ENCODE measurements at places on chromosomes 6 and 20.

GRCh38 chr6:46246727-46247126, 75.9 kb upstream of the ENPP5 start:
- DNase-seq = no peak

DNA sequence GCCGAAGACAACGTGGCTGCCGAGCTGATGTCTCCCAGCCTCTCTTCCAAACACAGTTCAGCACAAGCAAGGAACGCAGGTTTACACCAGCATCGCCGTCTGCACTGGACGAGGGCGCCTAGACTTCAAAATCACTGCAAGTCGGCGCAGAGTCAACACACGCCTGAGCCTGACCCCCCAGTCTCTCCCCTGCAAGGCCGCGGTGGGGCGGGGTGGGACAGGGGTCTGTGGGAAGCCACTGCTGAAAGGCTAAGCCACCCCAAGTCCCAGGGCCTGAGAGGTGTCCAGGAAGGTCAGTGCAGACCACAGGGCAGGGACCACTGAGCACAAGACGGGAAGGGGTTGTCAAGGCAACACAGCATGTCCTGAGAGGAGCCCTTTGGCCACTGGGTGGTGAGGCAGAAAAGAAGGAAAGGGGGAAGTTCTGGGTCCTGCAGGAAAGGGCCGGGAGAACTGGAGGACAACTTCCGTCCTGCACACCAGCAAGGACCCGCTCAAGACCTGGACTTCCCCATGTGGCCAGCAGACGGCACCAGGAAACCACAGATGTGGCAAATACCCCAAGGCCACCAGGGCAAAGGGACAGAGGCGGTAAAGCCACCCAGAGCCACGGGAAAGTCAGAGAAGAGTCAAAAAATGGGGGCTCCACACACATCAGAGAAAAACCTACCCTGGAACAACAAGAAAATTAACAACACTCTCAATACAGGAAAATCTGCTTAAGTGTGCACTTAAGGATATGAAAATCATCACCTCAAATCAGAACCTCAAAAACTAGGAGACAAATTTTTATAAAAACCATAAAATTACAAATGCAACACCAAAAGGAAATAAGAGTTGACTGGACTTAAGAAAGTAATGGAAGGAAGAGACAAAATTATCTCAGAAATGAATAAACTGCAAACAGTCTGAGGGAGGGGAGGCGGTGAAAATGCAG, 84.8 kb downstream of the TAF4 start:
- DNase-seq = no peak

DNA sequence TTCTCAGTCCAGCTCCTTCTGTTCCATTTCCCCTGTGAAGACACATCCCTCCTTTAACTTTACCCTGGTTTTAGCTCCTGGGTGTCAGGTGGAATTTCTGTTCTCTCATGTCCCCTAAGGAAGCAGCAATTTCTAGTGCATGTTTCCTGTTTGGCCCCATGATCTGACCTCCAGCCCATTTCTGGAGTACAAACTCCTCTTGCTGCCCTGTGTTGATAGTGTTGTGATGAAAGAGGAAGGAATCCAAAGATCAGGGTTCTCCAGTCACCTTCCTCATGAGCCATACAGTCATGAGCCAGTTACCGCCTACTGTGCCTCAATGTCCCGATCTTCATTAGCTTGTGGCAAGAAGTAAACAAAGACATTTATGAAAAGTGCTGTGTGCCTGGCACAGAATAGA, 97.4 kb downstream of the PHACTR1 start:
- DNase-seq = no peak

- no peak for DNase-seq
Observed at GRCh38 chr6:36364669-36365479, 22.6 kb downstream of the ETV7 start.

- no peak for DNase-seq
Observed at GRCh38 chr6:169171016-169171415, 82.6 kb downstream of the THBS2 start.

GRCh38 chr20:3924304-3925112, 35.3 kb downstream of the PANK2 start:
- no peak for DNase-seq

GRCh38 chr6:53926505-53926904, 131.7 kb downstream of the LRRC1 start:
- no peak for DNase-seq

GRCh38 chr6:19719691-19720128, 117.5 kb upstream of the ID4 start:
- DNase-seq = no peak

GRCh38 chr6:164396071-164397047, 913.0 kb downstream of the C6orf118 start:
- DNase-seq = no peak

DNA sequence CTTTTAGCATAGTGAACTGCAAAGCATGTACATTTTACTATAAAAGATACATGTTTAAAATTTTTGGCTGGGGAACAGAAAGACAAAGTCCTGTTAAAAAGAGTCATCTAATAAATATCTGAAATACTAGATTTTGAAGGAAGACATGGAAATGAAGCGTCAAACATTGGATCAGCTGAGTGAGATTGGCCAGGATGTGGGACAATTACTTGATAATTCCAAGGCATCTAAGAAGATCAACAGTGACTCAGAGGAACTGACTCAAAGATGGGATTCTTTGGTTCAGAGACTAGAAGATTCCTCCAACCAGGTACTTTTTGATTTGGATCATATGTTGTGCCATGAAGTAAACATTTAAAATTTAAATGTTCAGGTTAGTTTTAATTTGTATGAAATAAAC, 162.3 kb downstream of the UTRN start:
- no peak for DNase-seq

DNA sequence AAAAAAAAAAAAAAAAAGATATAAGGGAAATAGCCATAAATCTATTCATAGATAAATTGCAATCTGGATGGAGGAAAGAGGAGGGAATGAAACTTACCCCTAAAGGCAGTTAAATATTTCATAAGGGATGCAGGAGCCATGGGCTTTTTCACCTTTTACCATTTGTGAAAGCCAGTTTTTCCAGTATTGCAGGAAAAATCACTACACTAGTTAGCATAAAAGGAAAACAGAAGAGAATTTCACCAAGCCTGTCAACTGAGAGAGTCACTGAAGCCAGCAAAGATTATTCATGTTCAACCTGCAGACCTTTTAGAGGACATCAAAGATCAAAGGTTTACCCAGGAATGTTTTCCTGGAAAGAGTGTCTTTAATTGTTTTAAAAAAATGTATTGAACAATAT, 969.7 kb downstream of the KIF16B start:
- no peak for DNase-seq

DNA sequence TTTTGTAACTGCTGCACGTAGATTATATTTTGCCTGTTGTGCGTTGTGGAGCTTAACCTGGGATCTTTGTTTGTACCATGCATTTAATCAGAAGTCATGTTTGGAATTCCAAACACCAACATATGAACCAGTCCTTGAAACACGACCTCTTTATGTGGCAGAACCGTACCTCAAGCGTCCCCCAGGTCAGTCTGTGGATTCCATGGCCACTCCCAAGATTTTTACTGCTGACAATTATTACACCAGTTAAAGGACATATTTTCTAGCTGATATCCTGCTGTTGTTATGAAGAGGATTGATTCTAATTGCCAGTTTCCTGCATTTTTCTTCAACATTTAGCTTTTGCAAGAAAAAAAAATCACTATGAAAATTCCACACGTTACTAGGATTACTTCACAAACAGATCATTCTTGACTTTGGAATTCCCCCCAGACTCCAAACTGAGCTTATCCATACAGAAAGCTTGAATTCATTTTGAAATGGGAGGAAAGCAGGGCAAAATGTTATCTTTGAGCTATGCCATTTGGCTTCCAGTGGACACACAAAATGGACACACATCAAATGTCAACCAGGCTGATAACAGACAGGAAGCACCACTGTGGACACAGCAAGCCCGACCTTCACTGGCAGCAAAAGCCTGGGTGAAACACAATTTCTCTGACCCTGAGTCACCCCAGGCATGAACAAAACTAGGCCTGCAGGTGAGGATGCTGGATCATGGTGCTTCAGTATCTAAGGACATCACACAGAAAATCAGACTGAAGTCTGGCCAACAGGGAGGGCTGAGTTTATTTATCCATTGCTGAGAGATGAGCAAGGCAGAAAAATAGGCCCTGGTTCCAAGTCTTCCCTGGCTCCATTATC, 542.9 kb upstream of the JAG1 start:
- no peak for DNase-seq

DNA sequence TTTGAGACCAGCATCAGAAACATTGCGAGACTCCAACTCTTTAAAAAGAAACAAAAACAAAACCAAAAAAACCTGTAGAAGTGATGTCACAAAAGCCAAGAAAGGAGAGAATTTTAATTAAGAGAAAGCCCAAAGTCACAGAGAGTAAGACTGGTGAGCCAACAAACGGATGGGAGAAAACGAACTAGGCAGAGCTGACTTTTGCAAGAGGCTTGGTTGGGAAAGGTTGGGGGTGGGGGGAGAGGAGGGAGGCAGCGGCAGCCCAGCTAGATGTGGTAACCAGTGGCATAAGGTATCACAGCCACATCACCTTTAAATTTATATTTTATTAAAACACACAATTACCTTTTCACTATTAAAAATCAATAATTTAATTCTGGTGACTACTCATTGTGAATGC, 23.5 kb downstream of the NOL7 start:
- no peak for DNase-seq
